ENCODE measurements at places on chromosomes 12 and 14. TPM values are rescaled to one million over a fixed set of nuclear protein-coding genes. Genes with fewer than 3 reads are reported as not detected.

The FLVCR2 gene
- polyA plus RNA-seq, result 12.4 TPM

The GRIP1 gene
- 2.0 TPM for polyA plus RNA-seq

DNA sequence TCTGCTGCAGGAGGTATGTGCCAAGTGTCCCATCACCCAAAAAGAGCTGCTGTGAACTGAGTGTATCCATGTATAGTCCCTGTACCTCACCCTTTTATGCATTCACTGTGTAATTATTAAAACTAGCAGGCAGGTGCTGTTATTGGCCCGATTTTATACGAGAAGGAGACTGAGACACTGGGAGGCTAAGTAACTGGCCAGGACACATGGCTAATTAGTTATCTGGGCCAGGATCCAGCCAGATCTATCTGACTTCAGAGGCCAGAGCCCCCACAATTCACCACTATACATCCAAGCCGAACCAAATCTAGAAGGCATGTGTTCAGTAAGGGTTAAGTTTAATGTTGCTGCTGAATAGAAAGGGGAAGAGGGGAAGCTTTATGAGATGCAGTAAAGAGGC lies 73.4 kb downstream of the FRMD6 start:
- no peak for DNase-seq

GRCh38 chr14:70828188-70828587 lies 18.9 kb upstream of the MAP3K9 start:
- DNase-seq, result no peak

DNA sequence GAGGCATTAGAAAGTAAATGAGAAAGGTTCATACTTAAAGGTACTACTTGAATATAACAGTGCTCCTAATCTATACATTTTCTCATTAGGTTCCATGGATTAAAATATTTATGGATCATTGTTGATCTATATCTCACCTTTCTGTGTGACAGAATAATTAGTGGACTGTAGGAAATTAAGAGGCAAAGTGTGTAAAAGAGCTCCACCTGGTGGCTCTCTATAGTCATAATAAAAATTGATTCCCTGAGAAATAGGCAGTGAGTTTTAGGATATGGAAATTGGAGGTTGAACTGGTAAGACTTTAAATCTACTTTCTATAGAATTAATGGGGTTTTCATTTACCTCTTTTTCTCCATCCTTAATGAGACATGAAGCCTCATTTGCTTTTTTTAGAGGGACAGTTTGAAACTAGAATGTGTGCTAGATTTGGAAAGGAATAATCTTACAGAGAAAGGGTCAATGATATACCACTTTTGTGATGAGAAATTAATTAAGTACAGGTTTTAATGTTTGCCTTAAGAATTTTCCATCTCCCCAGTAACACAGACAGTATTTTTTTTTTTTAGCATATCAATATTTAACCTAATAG lies 11.8 kb upstream of the DERA start:
- DNase-seq, result no peak

- no peak for DNase-seq
These were observed 26.0 kb downstream of the DCP1B start for GRCh38 chr12:1978078-1978862.

- DNase-seq, result no peak
These were observed 9.2 kb downstream of the PHB2 start for GRCh38 chr12:6961278-6961694.

The KDM2B gene
- 19.5 TPM for polyA plus RNA-seq

DNA sequence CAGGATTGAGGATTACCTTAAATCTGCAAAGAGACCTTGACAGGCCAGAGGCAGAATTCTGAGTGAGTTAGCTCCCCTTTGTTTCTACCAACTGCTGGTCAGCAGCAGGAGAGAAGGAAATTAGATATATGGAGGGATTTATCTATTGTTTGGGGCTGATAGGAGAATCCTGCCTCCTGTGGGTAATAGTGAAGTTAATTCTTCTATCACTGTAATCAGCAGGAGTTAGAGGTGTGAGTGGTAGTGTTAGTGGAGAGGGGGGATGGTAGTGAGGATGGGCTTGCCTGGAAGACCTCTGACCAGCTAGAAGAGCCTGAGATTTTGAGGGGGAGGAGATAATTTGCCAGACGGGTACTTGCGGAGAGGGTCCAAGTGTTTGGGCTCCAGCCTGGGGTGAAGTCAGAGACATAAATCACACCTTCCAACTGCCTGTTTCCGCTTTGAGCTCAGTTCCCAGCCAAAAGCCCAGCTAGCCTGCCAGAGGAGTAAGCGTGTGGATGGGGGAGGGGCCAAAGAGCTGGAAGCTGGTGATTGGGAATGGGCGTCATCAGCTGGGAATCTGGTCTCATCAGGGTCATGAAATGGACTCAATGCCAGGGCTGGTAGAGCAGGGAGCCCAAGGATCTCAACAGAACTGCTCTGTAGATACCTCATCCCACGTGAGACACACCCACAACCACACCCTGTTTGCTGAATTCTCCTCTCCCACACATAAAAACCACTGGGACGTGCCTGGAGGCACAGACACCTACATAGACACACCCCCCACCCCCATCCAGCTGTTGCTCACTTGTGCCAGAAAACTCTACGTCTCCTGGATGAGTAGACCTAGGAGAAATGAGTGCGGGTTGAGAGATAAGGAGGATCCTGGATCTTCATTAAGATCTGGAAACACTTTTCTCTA lies 13.1 kb upstream of the ITGA5 start:
- peak; percentile 64 for DNase-seq

DNA sequence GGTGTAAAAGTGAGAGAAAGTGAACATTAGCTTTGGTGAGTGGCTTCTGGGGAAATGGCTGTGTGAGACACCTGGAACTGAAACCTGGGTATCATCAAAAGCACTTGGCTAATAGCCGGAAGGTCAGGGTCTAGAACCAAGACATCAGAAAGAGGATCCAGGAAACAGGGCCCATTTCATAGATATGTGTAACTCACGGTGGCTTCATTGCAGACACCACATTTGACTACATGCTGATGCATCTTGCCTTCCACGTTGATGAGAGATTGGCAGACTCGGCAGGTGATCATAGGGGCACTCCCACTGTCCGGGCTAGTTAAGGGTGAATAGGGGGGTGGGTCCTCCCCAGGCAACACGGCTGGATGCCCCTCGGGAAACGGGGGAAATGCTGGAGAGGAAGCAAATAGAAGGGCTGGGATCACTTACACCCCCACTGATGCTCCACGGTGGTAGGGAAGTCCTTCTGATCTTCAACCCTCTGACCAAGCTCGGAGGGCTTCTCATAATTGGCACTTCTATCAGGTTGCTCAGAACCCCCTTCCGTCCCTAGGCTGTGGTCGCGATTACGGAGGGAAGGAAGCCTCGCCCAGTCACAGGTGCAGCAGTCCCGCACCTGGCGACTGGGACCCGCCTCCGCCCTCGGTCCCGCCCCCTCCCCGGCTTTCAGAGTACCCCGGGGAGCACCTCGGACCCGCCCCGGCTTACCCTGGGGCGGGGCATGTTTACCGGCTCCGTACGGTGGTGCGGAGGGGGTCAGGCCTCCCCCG lies 593 bp downstream of the PIP4P1 start:
- no peak for DNase-seq

DNA sequence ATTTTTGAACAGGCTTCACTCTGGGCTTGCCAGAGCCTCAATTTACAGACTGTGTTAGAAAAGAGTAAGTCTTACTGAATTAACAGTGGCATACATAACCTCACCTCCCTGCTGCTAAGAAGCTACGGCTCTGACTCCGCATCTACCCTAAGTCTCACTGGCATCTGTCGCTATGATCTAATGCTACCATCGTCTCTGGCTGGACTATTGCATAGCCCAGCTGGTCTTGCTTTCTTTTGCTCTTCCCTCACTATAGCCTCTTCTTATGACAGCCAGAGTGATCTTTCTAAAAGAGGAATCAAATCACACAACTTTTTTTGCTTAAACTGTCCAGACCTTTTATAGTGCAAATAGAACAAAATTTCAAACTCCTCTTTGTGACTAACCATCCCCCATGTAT lies 81.1 kb downstream of the SLC24A4 start:
- no peak for DNase-seq

The C12orf50 gene
- polyA plus RNA-seq, result 0.37 TPM

DNA sequence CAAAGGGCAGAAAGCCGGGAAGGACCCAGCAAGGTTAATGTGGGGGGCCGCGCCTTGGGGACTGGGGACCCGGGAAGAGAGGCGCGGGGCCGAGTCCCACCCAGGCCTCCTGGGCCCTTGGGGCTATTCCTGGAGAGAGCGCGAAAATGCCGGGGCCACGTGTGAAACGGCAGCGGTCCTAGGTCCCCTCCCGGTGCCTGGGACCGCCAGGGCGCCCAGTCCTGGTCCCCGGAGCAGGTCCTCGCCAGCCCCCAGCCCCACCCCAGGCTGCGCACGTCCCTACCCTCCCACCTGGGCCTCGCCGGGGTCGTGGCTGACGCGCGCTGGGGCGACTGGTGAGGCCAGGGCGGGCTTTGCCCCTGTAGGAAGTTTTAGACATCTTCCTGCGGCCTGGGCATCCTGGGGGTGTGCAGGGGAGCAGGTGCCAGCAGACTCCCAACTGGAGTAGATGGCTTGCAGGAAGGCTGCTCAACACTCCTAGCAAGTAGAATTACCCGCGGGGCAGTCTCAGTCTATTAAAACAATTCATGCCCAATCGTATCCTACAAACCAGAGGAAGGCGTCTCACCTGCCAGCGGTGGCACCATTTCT lies 708 bp downstream of the FAR2 start:
- no peak for DNase-seq

The LRFN5 gene
- polyA plus RNA-seq, result 10.1 TPM

The PROX2 gene
- polyA plus RNA-seq, result 0.33 TPM

DNA sequence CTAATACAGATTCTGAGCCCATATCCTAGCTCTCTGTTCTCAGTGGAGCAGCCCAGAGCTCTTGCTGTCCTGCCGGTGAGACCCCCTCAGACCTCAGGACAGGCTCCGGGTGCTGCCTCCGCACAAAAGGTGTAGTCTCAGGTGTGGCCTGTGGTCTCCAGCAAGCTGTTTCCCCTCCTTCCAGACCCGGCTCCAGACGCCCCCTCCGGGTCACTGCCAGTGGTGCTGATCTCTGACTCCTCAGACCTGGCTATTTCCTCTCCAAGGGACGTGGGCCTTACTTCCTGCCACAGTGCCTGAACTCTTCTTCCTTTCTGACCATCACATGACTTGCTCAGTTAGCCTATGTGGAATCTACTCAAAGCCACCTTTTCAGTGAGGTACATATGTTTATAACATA lies 337.5 kb downstream of the GLT1D1 start:
- no peak for DNase-seq

The SP7 gene
- polyA plus RNA-seq, result not detected

The ZC2HC1C gene
- polyA plus RNA-seq, result 1.3 TPM

GRCh38 chr12:93167841-93168492 lies 209.8 kb upstream of the NUDT4 start:
- DNase-seq, result no peak

GRCh38 chr12:75823475-75823874 lies 208.1 kb downstream of the PHLDA1 start:
- no peak for DNase-seq

- no peak for DNase-seq
These were observed 689.5 kb upstream of the MGAT4C start for GRCh38 chr12:86945685-86946196.

GRCh38 chr12:89701606-89702206 lies 6.9 kb downstream of the ATP2B1 start:
- DNase-seq, result no peak

GRCh38 chr14:69700575-69700974 lies 66.4 kb upstream of the SRSF5 start:
- DNase-seq, result no peak

DNA sequence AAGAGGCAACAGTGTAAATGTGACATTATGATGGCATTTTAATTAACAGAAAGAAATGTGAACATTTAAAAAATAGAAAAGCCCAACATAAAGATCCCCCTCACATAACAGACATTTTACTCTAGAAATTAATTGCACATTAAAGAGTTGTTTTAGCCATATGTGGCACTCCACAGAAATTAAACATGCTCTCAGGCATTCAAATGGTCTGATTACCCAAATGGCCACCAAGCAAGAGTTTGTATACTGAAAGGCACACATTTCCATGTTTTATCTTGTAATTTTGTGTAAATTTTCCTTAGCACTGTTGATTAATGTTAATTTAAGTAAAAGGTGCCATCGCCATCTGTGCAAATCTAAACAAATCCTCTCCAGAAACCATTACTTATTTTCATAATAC lies 43.5 kb downstream of the GTF2A1 start:
- no peak for DNase-seq

The ANO2 gene
- 3.9 TPM for polyA plus RNA-seq

The MAP3K9 gene
- polyA plus RNA-seq, result 0.26 TPM

The SYNDIG1L gene
- not detected for polyA plus RNA-seq

DNA sequence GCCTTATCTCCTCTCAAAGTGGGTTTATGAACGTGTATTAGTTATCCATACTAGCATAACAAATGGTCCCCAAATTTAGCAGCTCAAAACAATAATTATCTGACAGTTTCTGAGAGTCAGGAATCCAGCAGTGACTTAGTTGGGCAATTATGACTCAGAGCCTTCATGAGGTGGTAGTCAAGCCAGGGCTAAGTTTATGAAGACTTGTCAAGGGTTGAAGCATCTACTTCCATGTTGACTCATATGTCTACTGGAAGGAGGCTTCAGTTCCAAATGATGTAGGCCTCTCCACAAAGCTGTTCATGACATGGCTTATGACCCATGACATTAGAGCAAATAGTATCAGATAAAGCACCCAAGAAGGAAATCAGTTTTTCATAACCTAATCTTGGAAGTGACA lies 73.2 kb downstream of the IPO8 start:
- no peak for DNase-seq

The LIN52 gene
- polyA plus RNA-seq, result 6.8 TPM

The CMTM5 gene
- polyA plus RNA-seq, result 3.0 TPM

DNA sequence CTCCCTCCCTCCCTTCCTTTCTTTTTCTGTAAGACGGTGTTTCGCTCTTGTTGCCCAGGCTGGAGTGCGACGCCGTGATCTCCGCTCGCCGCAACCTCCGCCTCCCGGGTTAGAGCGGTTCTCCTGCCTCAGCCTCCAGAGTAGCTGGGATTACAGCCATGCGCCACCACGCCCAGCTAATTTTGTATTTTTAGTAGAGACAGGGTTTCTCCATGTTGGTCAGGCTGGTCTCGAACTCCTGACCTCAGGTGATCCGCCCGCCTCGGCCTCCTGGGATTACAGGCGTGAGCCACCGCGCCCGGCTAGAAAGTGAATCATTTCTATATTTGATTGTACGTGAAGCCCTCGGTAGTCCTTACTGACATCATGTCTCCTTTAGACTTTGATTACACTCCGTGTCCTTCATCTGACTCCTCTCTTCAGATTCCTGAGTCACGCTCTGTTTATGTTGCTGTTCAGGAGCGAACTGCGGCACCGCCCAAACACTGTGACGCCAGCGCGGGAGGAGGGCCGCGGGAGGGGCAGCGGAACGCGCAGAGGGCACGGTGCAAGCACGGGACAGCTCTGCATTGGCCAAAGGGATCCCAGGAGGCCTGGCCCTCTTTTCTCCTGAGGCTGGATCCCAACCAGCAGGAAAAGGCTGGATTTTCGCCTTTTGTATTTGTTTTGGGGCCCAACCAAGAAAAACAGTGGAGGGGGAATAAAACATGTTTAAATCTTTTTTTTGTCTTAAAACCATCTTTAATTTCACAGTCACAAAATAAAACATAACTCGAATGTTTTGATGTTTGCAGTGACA lies 538 bp upstream of the GABARAPL1 start:
- DNase-seq, result peak; percentile 93

DNA sequence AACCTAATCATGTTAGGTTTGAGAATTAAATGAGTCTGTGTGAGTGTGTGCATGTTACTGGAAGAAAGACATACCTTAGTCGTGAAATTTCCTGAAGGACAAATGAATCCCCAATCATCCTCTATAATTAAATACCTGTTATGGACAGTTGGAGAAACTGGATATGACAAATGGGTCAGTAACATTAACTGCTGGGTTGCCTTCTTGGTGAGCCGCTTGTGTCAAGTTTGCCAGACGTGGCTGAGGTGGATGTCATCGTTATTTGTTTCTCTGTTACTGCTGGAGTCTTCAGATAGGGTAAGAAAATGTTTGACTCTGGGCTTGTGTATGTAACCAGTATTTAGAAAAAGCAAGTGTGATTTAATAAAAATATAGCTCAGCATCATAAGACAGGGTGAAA lies 131.6 kb downstream of the CAND1 start:
- no peak for DNase-seq

Data from muscle of back (tissue), 13 donors.